ENCODE measurements at places on chromosomes 6 and 20. TPM values are rescaled to one million over a fixed set of nuclear protein-coding genes. Genes with fewer than 3 reads are reported as not detected.

The PHACTR1 gene
- 12.2 TPM for total RNA-seq

The SEL1L2 gene
- not detected for total RNA-seq

The MLN gene
- not detected for total RNA-seq

GRCh38 chr20:64035066-64035932 lies 683 bp upstream of the C20orf204 start:
- DNase-seq: no peak

- DNase-seq: no peak
These were observed 58.8 kb downstream of the RPRD1B start for GRCh38 chr20:38092260-38092857.

- no peak for DNase-seq
These were observed 330.5 kb downstream of the TFAP2A start for GRCh38 chr6:10084111-10084986.

The PRSS35 gene
- total RNA-seq: 0.94 TPM

GRCh38 chr20:47907031-47907675 lies 121.9 kb upstream of the SULF2 start:
- DNase-seq: no peak

DNA sequence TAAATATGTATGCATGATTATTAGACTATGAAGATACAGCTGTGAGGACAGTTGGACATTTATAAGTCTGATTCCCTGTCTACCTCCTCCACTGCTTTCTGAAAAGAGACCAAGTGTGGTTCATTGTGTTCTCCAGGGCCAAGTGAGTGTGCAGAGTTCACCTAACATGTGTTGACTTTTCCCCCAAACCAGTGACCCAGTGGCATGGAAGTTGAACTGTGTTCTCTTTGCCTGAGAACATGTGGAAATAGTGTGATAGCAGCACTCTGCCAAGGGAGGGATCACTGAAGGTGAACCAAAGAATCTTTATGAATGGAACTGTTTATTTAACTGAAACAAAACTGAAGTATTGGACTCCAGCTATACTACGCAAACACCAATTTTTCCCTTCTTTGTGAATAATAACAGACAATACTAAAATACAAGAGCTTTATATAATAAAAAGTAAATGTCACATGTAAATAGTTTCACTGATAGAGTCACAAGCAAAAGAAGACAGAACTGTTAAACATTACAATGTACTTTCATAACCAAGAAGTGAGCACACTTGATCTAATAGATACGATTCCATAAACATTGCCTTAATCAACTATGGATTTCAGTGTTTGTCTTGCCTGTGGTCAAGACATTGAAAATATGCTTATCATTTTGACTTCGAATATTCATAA lies 200.3 kb upstream of the FUT9 start:
- no peak for DNase-seq

- no peak for DNase-seq
These were observed 145.4 kb downstream of the FOXA2 start for GRCh38 chr20:22438926-22439325.

- DNase-seq: peak; percentile 54
These were observed 88.2 kb downstream of the TCP11 start for GRCh38 chr6:35052694-35053565.

The ROS1 gene
- total RNA-seq: not detected

The BPIFB4 gene
- total RNA-seq: not detected

DNA sequence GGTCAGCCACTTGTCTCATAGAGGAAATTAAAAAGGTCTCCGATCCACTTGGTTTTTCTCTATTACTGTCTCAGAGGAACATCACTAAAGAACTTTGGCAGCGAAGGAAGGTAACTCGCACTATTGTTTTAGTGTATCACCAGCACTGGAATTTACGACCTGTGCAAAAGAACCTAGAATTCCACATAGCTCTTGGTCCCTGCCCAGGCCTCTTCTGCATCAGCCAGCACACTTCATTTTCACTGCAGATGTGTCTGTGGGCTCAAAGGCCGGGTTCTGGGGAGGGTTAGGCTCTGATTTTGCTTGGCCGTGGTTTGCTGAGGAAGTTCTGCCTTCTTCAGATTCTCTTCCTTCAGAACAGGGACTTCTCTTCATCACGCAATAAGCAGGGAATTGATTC lies 102.8 kb upstream of the TMEM181 start:
- no peak for DNase-seq

DNA sequence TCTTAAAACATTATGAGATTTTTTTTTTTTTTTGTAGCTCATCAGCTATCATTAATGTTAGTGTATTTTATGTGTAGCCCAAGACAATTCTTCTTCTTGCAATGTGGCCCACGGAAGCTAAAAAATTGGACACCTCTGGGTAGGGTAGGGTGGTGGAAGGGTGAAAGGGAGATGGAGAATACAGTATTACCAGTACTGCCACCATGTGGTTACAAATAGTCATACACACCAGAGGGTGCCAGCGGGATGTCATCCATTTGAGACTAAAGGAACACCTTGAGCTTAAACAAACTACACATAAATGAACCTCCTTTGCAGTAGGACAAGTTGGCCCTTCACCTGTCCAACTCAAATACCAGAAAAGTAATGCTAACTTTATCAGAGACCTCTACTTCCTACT lies 601.9 kb downstream of the HTR1B start:
- no peak for DNase-seq

The CRISP3 gene
- total RNA-seq: not detected
